K562 (cell line): ENCODE measurements at places on chromosomes 5 and 9.

DNA sequence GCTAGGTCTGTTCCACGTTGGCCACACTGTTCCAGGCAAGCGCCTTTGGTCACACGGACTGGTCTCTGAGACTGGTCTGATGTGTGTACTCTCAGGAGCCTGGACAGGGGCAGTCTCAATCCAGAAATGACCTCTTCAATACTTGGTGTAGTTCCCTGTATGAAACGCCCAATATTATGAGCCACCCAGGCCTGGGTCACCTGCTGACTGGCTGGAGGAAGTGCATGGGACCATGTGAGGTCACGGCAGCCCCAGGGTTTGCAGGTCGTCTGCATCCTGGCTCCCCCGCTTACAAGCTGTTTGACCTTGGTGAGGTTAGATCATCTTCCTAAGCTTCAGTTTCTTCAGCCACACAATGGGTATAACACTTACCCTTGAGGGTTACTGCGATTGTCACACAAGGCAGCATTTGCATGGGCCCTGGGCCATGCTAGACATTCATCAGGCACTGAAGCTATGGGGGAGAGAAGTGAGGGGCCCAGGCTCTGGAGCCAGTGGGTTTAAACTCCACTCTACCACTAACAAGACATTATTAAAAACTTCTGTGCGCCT lies 5.2 kb upstream of the GRHPR start:
- H3K4me3 ChIP-seq, result no peak overlapping the region
- no peak for DNase-seq
- no peaks in the 10 kb centered on the region for H3K27me3 ChIP-seq
- H3K4me1 ChIP-seq, result peaks cover 10% of the 10 kb centered on the region
- no peaks in the 10 kb centered on the region for H3K36me3 ChIP-seq

GRCh38 chr5:167900340-167900935 lies 391.0 kb upstream of the WWC1 start:
- DNase-seq, result no peak
- H3K36me3 ChIP-seq, result no peaks in the 10 kb centered on the region
- no peak overlapping the region for H3K27ac ChIP-seq
- no peak overlapping the region for H3K4me3 ChIP-seq
- no peaks in the 10 kb centered on the region for H3K4me1 ChIP-seq
- H3K27me3 ChIP-seq, result no peaks in the 10 kb centered on the region

GRCh38 chr5:36932699-36933098 lies 56.1 kb downstream of the NIPBL start:
- H3K27me3 ChIP-seq, result no peaks in the 10 kb centered on the region
- no peak for DNase-seq
- H3K4me1 ChIP-seq, result no peaks in the 10 kb centered on the region
- H3K36me3 ChIP-seq, result no peaks in the 10 kb centered on the region

- H3K4me3 ChIP-seq, result no peak overlapping the region
- no peaks in the 10 kb centered on the region for H3K36me3 ChIP-seq
- no peak for DNase-seq
- no peak overlapping the region for H3K27ac ChIP-seq
- H3K4me1 ChIP-seq, result no peaks in the 10 kb centered on the region
Measured at GRCh38 chr5:84260140-84260539, 124.5 kb downstream of the EDIL3 start.

- H3K4me1 ChIP-seq, result no peaks in the 10 kb centered on the region
- DNase-seq, result no peak
- no peaks in the 10 kb centered on the region for H3K36me3 ChIP-seq
- no peak overlapping the region for H3K4me3 ChIP-seq
- no peak overlapping the region for H3K27ac ChIP-seq
- no peaks in the 10 kb centered on the region for H3K27me3 ChIP-seq
Measured at GRCh38 chr5:146699664-146700418, 178.7 kb downstream of the PPP2R2B start.

- no peak overlapping the region for H3K4me3 ChIP-seq
- no peak for DNase-seq
- H3K4me1 ChIP-seq, result no peaks in the 10 kb centered on the region
- H3K36me3 ChIP-seq, result no peaks in the 10 kb centered on the region
- peaks cover 3% of the 10 kb centered on the region; the same call in 1 of the 3 replicates for H3K27me3 ChIP-seq
- H3K27ac ChIP-seq, result no peak overlapping the region
Measured at GRCh38 chr9:114155995-114156656, 789 bp downstream of the COL27A1 start.

- H3K4me3 ChIP-seq, result no peak overlapping the region
- no peak for DNase-seq
- no peak overlapping the region for H3K27ac ChIP-seq
- H3K4me1 ChIP-seq, result no peaks in the 10 kb centered on the region
Measured at GRCh38 chr9:9949978-9950377, 662.8 kb downstream of the PTPRD start.

GRCh38 chr5:148844433-148845280 lies 18.2 kb downstream of the ADRB2 start:
- H3K27me3 ChIP-seq, result peaks cover 21% of the 10 kb centered on the region
- DNase-seq, result no peak
- no peaks in the 10 kb centered on the region for H3K36me3 ChIP-seq
- no peak overlapping the region for H3K27ac ChIP-seq
- H3K4me3 ChIP-seq, result no peak overlapping the region

GRCh38 chr5:11174591-11174990 lies 413.6 kb upstream of the DAP start:
- no peak overlapping the region for H3K27ac ChIP-seq
- DNase-seq, result no peak
- H3K36me3 ChIP-seq, result no peaks in the 10 kb centered on the region
- no peak overlapping the region for H3K4me3 ChIP-seq

DNA sequence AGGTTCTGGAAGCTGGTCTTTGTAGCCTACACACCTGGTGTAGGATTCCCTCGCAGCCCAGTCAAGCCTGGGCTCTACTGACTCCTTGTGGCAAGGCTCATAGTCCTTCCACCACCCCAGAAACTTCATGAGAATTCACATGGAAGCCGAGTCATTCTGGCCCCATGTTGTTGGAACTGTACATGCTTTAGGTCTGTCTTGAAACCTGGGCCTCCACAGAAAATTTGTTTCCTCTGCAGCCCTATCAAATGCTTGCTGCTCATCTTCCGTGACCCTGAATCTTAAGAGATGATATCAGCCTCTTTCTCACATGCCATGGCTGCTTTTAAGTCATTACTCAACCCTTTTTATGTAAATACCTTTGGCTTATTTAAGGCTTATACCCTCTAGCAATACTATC lies 113.4 kb upstream of the GRHPR start:
- H3K4me1 ChIP-seq, result no peaks in the 10 kb centered on the region
- H3K36me3 ChIP-seq, result peaks cover 56% of the 10 kb centered on the region
- DNase-seq, result no peak
- H3K4me3 ChIP-seq, result no peak overlapping the region
- H3K27me3 ChIP-seq, result no peaks in the 10 kb centered on the region

DNA sequence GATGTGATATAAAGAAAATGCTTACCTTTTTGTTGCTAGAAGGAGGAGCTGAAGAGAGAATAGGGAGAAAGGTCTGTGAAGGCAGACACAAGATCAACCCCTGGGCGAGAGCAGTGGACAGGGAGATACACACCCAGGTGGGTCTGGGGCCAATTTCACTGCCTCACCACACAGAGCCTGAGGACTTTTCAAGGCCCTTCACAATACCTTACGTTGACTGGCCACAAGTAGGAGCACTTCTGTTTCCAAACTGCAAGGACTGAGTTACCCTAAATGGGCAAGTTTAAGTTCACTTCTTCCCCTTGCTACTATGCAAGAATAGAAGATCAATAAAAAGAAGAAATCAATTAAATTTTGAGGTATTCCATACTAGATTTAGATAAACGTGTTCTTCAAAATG lies 174.5 kb upstream of the SLC12A2 start:
- H3K27me3 ChIP-seq, result no peaks in the 10 kb centered on the region
- no peak overlapping the region for H3K4me3 ChIP-seq
- H3K36me3 ChIP-seq, result no peaks in the 10 kb centered on the region
- H3K27ac ChIP-seq, result no peak overlapping the region

GRCh38 chr9:130835441-130836298 lies 616 bp downstream of the ABL1 start:
- peaks cover 19% of the 10 kb centered on the region; the same call in 2 of the 3 replicates for H3K36me3 ChIP-seq
- H3K4me1 ChIP-seq, result no peaks in the 10 kb centered on the region
- no peak overlapping the region for H3K27ac ChIP-seq
- H3K27me3 ChIP-seq, result no peaks in the 10 kb centered on the region

GRCh38 chr9:107273634-107274033 lies 9.4 kb upstream of the RAD23B start:
- peaks cover 5% of the 10 kb centered on the region; the same call in 1 of the 2 replicates for H3K4me1 ChIP-seq
- no peak overlapping the region for H3K4me3 ChIP-seq
- no peaks in the 10 kb centered on the region for H3K36me3 ChIP-seq
- DNase-seq, result no peak
- H3K27me3 ChIP-seq, result peaks cover 9% of the 10 kb centered on the region
- no peak overlapping the region for H3K27ac ChIP-seq

DNA sequence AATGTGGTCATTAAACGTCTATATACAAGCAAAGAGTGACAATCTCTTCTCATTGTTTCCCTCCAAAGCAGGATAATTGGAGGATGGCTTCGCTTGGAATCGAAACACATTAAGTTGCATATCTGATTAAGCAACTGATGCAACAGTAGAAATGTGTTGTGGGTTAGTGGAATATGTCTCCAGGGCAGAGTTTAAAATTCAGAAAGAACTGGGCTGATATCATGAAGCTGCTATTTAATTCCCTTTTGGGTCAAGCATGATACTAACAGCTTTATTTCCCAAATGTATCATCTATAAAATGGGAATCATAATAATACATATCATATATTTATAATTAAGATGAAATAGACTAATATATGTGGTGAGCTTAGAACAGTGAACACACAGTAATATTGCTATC lies 1763.0 kb upstream of the C9orf72 start:
- no peaks in the 10 kb centered on the region for H3K4me1 ChIP-seq
- no peak overlapping the region for H3K27ac ChIP-seq
- no peak overlapping the region for H3K4me3 ChIP-seq

DNA sequence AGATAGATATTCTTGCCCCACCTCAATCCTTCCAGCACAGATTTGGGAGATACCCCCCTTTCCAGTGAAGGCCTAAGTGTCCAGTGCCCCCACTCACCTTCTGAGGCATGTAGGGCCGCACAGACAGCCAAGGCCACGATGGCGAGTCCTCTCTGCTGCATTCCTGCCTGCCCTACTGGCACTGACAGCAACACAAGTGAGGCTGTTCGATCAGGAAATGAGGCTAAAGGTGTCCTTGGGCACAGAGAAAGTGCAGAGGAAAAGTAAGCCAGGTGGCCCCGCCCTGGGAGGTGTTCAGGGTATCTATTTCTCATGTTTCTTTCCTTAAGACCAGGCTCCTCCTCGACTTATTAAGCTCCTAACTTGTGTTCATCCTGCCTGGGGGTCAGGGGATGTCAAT lies at the start of gene CCL28:
Gene CCL28, minus strand, starts transcription at position 236 of the 400 bp plus-strand sequence. Its CDS starts 75 bp downstream, at position 161.
- no peaks in the 10 kb centered on the region for H3K27me3 ChIP-seq
- H3K4me1 ChIP-seq, result peaks cover 18% of the 10 kb centered on the region
- no peak within 1 kb of the TSS for H3K4me3 ChIP-seq
- no peaks in the 10 kb centered on the region for H3K36me3 ChIP-seq
- no peak for DNase-seq

- no peaks in the 10 kb centered on the region for H3K36me3 ChIP-seq
- H3K27ac ChIP-seq, result no peak overlapping the region
- H3K27me3 ChIP-seq, result no peaks in the 10 kb centered on the region
- no peaks in the 10 kb centered on the region for H3K4me1 ChIP-seq
Measured at GRCh38 chr5:25416960-25417359, 772.2 kb upstream of the CDH10 start.

- no peak for DNase-seq
- H3K36me3 ChIP-seq, result no peaks in the 10 kb centered on the region
- H3K27ac ChIP-seq, result no peak overlapping the region
- no peaks in the 10 kb centered on the region for H3K4me1 ChIP-seq
- H3K27me3 ChIP-seq, result peaks cover 6% of the 10 kb centered on the region; the same call in 1 of the 3 replicates
Measured at GRCh38 chr5:159402856-159403255, 72.6 kb upstream of the IL12B start.

GRCh38 chr5:80756292-80756691 lies 101.5 kb upstream of the DHFR start:
- no peak overlapping the region for H3K4me3 ChIP-seq
- H3K4me1 ChIP-seq, result no peaks in the 10 kb centered on the region; the same call in 1 of the 2 replicates
- no peaks in the 10 kb centered on the region for H3K27me3 ChIP-seq
- H3K27ac ChIP-seq, result no peak overlapping the region
- H3K36me3 ChIP-seq, result peaks cover under 1% of the 10 kb centered on the region; the same call in 2 of the 3 replicates

DNA sequence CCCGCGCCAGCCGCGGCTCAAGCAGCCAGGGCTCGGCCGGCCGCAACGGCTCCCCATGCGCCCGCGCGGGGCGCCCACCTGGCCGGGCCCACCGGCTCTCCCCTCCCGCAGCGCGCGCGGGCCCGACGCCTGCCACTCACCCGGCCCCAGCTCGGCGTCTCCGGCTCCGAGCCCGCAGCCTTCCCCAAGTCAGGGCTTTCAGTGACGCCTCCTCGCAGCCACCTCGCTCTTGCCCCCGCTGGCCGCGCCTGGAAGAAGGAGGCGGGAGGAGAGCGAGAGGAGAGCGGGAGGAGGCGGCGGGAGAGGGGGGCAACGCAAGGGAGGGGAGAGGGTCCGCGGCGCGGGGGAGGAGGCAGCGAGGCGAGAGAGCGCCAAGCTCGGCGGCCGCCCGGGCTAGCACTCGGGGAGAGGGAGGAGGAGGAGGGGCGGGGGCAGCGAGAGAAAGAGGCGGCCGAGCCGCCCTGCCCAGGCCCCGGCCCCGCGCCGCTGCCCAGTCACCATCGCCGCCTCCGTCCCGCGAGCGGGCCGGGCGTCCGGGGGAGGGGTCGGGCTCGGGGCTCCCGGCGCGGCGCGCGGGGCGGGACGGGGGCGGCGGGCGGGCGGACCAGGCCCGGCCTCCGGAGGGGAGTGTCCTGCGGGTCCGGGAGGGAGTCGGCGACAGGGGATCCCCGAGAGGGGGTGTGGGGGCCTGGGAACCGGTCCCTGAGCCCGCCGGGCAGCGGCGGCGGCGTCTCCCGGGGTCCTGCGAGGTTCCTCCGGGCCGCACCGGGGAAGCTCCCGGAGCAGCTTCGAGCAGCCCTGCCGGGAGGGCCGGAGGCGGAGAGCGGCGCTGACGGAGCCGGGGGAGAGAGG lies at the start of gene LHFPL2:
Gene LHFPL2, minus strand, starts transcription at position 414 of the 852 bp plus-strand sequence. CDS start 138,559 bp downstream, outside the sequence.
- H3K36me3 ChIP-seq, result no peaks in the 10 kb centered on the region
- DNase-seq, result peak; percentile 56
- H3K27me3 ChIP-seq, result no peaks in the 10 kb centered on the region
- peaks cover 14% of the 10 kb centered on the region; the same call in 2 of the 3 replicates for H3K4me1 ChIP-seq
- peak within 1 kb of the TSS; percentile 36; the same call in 1 of the 3 replicates for H3K27ac ChIP-seq
- peak within 1 kb of the TSS; percentile 66 for H3K4me3 ChIP-seq

DNA sequence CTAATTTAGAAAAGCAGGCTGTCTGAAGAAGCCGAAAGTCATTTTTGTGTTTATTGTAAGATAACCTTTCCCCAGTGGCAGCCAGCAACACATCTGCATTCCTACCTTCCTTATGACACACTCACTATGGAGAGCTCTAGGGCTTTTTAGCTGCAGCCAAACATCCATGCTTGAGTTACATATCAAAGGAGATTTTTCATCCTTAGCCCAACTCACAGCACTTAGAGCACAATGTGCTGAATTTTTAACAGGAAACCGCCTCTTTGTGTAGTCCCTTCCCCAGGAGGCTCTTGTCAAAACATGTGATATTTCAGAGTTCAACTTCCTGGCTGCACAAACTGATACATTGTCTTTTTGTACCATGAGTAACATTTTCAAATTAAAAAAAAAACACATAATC lies 379.2 kb downstream of the CTNND2 start:
- no peak overlapping the region for H3K4me3 ChIP-seq
- H3K27ac ChIP-seq, result no peak overlapping the region
- no peak for DNase-seq
- no peaks in the 10 kb centered on the region for H3K4me1 ChIP-seq

GRCh38 chr5:25909163-25909562 lies 1129.2 kb downstream of the CDH9 start:
- H3K4me1 ChIP-seq, result no peaks in the 10 kb centered on the region
- H3K27ac ChIP-seq, result no peak overlapping the region
- H3K27me3 ChIP-seq, result no peaks in the 10 kb centered on the region
- H3K4me3 ChIP-seq, result no peak overlapping the region
- DNase-seq, result no peak
- H3K36me3 ChIP-seq, result no peaks in the 10 kb centered on the region

- no peak overlapping the region for H3K4me3 ChIP-seq
- H3K4me1 ChIP-seq, result no peaks in the 10 kb centered on the region
- H3K36me3 ChIP-seq, result no peaks in the 10 kb centered on the region
Measured at GRCh38 chr5:11869203-11869602, 35.0 kb downstream of the CTNND2 start.
